Stimulated activated CD4-positive, alpha-beta T cell treated with anti-CD3 and anti-CD28 coated beads, Interleukin-12 subunit alpha, Interleukin-12 subunit beta, amount 100 ng/mL, for 4 hours (primary cell): ENCODE measurements at places on chromosomes 11 and 22.

GRCh38 chr22:46436595-46437175 lies 100.7 kb downstream of the CELSR1 start:
- DNase-seq: no peak

DNA sequence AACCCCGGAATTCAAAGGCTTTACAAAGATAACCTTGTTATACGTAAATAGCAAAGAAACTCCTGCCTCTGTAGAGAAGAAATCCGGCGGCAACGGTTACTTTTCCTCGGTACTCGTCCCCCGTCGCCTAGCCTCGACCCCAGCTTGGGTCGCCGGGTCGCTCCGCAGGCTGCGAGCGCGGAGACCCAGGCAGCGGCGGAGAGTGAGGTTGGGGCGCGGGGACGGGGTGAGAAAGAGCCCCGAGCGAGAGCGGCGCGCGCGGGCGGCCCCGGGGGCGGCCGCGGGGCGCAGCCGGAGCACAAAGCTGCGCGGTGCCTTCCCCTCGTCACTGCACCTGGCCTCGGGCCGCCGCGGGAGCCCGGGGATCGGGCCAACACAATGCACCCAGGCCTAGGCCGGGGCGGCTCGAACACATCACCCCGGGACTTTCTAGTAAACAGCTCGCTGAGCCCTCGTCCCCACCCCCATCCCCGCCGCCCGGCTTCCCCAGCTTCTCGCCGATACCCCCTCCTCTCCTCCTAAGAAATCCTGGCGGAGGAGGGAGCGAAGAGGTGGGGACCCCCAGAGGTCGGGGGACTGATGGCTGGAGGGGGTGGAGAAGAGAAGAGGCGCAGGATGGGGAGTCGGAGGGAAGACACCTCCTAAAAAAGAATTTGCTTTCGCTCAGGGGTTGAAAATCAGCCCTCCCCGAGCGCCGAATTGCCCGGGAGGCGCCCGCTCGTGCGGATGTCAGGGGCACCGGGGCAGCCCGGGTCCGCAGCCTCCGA lies 845 bp downstream of the MPPED2 start:
- DNase-seq: no peak

GRCh38 chr11:35335226-35335625 lies 84.1 kb downstream of the SLC1A2 start:
- no peak for DNase-seq

DNA sequence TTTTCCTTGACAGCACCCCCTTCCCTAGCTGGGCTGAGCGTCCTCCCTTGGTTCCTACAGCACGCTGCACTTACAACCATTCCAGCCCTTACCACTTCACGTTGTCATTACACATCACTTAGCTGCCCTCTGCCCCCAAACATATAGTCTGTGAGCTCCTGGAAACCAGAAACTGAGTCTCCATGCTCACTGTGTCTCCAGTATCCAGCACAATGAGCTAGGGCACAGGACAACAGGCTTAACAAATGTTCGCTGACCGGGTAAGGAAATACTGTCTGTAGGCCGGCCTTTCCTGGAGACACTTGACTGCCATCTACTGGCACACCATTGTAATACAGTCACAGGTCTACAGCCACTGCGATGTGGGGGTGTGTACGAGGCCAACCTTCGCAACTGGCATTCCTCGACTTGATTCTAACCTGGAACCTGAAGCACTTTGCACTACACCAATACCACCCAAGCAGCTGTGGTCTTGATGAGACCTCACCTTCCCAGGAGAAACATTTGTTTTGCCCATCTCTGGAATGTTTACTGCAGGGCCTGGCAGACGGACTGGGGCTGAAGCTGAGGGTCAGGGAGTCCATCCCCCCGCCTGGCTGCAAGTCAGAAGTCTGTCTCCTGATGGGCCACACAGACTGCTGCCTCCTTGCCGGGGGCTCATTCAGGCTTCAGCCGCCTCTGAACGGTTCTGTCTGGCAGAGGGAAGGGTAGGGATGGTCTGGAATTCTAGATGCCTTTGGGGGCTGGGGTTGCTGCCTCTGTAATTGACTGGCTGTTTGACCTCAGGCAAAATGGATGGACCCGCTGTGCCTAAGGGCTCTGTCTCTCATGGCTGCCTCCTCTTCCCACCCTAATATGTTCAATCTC lies 72.0 kb downstream of the SYN3 start:
- DNase-seq: peak; percentile 14

- DNase-seq: no peak
Observed at GRCh38 chr22:29375398-29376076, 12.8 kb downstream of the AP1B1 start.

GRCh38 chr22:37849089-37849751 lies at the start of gene EIF3L:
Gene EIF3L, plus strand, starts transcription at chr22:37849419. Its CDS starts 31 bp downstream, at chr22:37849450.
- peak; percentile 85 for DNase-seq

- peak; percentile 13 for DNase-seq
Observed at GRCh38 chr11:8209208-8209807, 40.5 kb upstream of the RIC3 start.

DNA sequence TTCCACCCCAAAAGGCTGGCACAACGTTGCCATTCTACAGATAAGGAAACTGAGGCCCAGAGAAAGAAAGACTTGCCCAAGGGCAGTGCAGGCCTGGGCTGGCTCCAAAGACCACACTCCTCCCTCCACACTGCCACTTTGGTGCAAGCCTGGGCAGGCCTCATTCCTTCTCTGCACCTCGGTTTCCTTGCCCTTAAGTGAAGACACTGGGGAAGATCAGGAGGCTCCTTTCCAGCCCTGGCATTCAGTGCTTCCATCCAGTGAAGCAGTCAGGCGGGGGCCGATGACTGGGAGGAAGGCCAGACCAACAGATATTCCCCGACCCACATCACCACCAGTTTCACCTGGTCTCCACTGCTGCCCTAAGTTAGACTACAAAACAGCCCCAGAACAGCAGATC lies 18.3 kb upstream of the TCF20 start:
- no peak for DNase-seq

GRCh38 chr22:31872209-31872608 lies 72.1 kb upstream of the YWHAH start:
- no peak for DNase-seq

GRCh38 chr22:37365950-37366349 lies 61.3 kb downstream of the ELFN2 start:
- DNase-seq: no peak
